ENCODE measurements at places on chromosomes 7 and 10. TPM values are rescaled to one million over a fixed set of nuclear protein-coding genes. Genes with fewer than 3 reads are reported as not detected.

DNA sequence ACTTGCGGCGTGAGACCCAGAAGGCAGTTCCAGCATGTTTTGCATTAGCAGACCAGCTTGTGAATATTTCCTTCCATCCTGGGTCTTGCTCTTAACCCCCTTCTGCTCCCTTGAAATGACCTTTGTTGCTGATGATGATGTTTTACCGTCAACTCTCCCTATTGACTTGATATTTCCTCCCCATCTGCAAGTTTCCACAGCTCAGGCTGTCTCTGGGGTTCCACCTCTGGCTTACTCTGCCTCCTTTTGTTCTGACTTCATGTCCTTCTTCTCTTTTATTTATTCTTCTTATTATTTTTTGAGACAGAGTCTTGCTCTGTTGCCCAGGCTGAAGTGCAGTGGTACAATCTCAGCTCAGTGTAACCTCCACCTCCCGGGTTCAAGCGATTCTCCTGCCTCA, 17.2 kb downstream of the BAMBI start:
- no peak for DNase-seq

DNA sequence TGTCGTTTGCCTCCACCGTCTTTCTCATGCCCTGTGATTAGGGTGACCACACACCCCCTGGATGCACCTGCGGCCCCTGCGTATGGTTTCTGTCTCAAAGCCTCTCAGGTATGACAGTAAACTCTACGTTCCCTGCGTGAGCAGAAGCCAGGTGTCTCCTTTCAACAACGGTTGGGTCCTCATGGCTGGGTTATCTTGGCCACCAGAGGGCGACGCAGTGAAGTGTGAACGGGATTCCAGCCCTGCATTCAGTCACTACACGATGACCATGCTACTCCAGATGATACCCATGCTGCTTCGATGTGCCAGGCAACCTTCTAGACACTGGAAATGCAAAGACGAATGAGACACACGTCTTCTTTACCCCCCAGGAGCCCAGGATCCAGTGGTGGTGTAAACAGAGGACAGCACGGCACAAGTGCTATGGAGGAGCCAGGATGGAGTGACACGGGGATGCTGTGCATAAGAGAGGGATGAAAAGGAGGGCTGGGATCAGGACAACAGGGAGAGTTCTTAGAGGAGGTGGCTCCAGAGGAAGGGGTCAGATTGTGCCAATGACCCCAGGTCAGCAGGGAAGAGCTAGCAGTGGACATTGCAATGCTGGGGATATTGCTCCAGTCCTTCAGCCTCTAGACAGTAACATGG, 228.1 kb upstream of the PFKP start:
- peak; percentile 53 for DNase-seq

GRCh38 chr10:132192991-132193665, 6.4 kb downstream of the DPYSL4 start:
- DNase-seq: no peak

Gene CLCN1
- not detected for total RNA-seq

Gene TRIM73
- total RNA-seq: 2.6 TPM

Gene ITGA8
- total RNA-seq: not detected

GRCh38 chr10:102024799-102025198, 31.2 kb downstream of the ARMH3 start:
- DNase-seq: no peak
